Glutamatergic neuron (in vitro differentiated cells): ENCODE measurements at places on chromosomes 4 and X. TPM values are rescaled to one million over a fixed set of nuclear protein-coding genes. Genes with fewer than 3 reads are reported as not detected.
A peak's percentile ranks its signal among the peaks of the same experiment; 100 is the strongest.

The UGT2B11 gene
- not detected for total RNA-seq

DNA sequence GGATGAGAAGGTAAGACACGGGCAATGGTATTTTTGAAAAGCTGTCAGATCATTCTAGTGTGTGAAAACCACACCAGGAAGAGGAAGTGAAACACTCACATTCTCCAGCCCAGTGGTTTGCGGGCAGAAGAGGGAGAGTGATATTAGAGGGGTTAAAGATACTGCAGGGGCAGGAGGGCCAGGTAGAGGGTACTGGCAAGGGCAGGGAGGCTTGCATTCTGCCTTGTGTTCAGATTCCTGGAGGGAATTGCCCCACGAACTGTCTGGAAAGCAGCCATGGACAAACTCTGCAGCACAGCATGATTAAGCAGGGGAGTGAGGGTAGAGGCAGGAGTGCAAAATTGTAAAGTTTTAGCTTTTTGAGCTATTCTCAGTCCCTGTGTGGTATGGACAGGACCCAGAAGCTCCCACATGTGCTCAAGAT, 30.9 kb downstream of the NIPAL1 start:
- H3K36me3 ChIP-seq = no peaks in the 10 kb centered on the region
- H3K4me3 ChIP-seq = no peak overlapping the region
- H3K4me1 ChIP-seq = no peaks in the 10 kb centered on the region
- DNase-seq = no peak

The WAS gene
- total RNA-seq = 2.6 TPM

GRCh38 chrX:46547857-46548256, 2.6 kb upstream of the ZNF674 start:
- H3K4me1 ChIP-seq = no peaks in the 10 kb centered on the region
- no peaks in the 10 kb centered on the region for H3K36me3 ChIP-seq
- H3K27ac ChIP-seq = no peak overlapping the region
- no peaks in the 10 kb centered on the region for H3K27me3 ChIP-seq

The N4BP2 gene
- total RNA-seq = 9.7 TPM

The IL13RA2 gene
- not detected for total RNA-seq

The NAP1L5 gene
- 20.9 TPM for total RNA-seq

The GAGE2A gene
- total RNA-seq = not detected

The GRIA3 gene
- 9.7 TPM for total RNA-seq

- no peak overlapping the region for H3K4me3 ChIP-seq
- no peaks in the 10 kb centered on the region for H3K36me3 ChIP-seq
- H3K27ac ChIP-seq = no peak overlapping the region
- H3K4me1 ChIP-seq = no peaks in the 10 kb centered on the region
- DNase-seq = no peak
Observed at GRCh38 chrX:19370061-19370460, 26.3 kb downstream of the PDHA1 start.

The UNC5C gene
- 41.2 TPM for total RNA-seq

DNA sequence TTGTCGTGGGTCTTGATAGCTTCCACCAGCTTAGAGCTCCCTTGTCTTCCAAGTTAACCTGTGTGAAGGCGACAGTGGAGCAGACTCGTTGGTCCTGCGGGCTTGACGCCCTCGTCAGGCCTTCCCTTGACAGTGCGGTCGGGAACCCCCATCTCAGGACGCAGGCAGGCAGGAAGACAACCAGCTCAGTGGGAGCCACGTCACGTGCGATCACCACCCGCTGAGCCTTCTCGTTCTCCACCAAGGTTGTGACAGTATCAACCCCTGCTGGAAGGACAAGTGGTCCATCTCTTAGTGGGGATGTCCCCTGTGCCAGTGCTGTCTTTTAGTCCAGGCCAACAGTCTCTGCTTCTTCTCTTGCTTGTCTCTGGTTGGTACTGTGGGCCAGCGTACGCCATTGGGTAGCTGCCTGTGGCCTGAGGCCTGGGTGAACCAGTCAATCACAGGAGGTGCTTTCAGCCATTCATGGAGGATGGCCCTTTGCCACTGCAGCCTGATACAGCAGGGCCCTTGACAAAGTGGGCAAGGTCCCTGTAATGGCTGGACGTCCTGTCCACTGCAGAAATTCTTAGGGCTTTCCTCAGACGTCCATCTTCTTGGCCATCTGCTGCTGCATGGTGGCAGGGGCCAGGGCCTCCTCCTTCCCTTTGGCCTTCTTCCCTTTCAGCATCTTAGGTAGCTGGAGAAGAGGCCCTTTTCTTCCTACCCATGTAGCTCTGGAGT, 31.4 kb downstream of the RGS12 start:
- H3K27me3 ChIP-seq = no peaks in the 10 kb centered on the region
- H3K4me3 ChIP-seq = no peak overlapping the region
- no peak for DNase-seq
- H3K27ac ChIP-seq = no peak overlapping the region
- H3K36me3 ChIP-seq = peaks cover 4% of the 10 kb centered on the region

The LRIT3 gene
- total RNA-seq = 0.12 TPM

- H3K36me3 ChIP-seq = no peaks in the 10 kb centered on the region
- no peaks in the 10 kb centered on the region for H3K27me3 ChIP-seq
- H3K4me3 ChIP-seq = no peak overlapping the region
- H3K4me1 ChIP-seq = no peaks in the 10 kb centered on the region
- DNase-seq = no peak
- H3K27ac ChIP-seq = no peak overlapping the region
Observed at GRCh38 chr4:167613381-167613780, 379.1 kb upstream of the SPOCK3 start.

GRCh38 chr4:133996431-133997121, 205.0 kb downstream of the PABPC4L start:
- no peak overlapping the region for H3K27ac ChIP-seq
- H3K27me3 ChIP-seq = no peaks in the 10 kb centered on the region
- peaks cover 4% of the 10 kb centered on the region for H3K36me3 ChIP-seq
- no peak for DNase-seq
- no peak overlapping the region for H3K4me3 ChIP-seq

The FHIP1A gene
- 2.4 TPM for total RNA-seq

DNA sequence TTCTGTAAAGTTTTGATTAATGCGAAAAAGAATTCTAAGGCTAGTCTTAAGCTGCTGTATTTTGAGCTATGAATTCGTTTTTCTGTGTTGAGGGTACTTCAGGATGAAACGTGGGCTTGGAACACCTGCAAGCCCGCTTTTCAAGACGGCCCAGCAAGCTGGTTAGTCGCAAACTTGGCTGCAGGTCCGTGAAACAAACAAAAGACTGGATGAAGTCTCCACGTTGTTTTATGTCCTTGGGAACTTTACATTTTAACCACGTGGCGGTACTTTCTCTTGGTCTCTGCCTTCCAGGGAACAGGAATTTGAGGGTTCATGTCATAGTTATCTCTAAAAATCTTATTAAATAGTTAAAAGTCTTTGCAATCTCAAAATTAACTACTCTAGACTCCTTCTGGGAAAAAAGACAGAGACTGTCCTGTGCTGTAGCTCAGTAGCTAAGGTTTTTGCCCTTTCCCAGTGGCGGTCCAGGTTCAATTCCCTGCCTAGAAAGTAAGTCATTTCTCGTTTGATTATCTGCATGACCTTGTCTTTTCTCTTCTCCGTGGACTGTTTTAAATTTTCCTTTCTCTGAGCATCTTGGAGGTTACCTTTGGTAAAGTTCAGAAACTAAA, 21.0 kb downstream of the TENM3 start:
- DNase-seq = no peak
- H3K27ac ChIP-seq = no peak overlapping the region
- no peaks in the 10 kb centered on the region for H3K4me1 ChIP-seq
- no peaks in the 10 kb centered on the region for H3K27me3 ChIP-seq
- no peak overlapping the region for H3K4me3 ChIP-seq
- H3K36me3 ChIP-seq = peaks cover 5% of the 10 kb centered on the region

DNA sequence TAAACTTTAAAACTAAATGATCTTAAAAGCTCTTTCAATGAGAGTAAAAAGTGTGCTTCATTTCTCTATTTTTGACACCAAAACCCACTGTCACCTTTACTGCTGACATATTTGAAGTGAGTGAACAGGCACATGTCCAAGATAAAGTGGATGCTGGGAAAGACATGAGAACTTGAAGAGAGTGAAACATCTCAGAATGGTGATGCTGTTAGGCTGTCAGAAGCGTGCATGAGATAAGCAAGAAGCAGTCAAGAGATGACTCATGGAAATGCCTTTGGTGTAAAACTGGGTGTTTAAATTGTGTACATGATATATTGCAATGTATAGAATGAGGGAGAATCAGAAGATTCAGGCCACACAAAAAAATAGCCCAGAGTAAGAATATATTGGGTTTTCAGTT, 21.8 kb upstream of the GBA3 start:
- no peak overlapping the region for H3K27ac ChIP-seq
- H3K4me1 ChIP-seq = no peaks in the 10 kb centered on the region
- H3K27me3 ChIP-seq = no peaks in the 10 kb centered on the region
- DNase-seq = no peak
- H3K4me3 ChIP-seq = no peak overlapping the region

DNA sequence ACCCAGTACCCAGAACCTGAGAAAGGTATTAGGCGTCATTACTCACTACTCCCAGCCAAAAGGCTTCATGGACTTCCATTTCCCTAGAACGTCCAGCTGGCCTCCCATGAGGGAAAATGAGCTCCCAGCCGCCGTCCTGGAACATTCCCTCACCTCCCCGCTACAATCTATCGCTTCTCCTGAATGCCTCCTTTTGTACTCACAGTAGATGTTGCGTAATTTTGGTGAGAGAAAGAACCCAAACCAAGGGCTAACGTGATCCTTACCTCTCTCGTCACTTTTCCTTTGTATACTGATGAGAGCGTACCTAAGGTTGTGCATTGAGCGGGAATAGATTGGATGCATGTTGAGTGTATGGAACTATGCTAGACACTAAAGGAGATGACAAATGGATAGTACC, 161.9 kb downstream of the TENM3 start:
- H3K4me1 ChIP-seq = peaks cover 5% of the 10 kb centered on the region
- peaks cover 4% of the 10 kb centered on the region for H3K36me3 ChIP-seq
- no peak for DNase-seq
- no peak overlapping the region for H3K27ac ChIP-seq
- H3K27me3 ChIP-seq = no peaks in the 10 kb centered on the region

The AR gene
- total RNA-seq = 0.56 TPM

- H3K27me3 ChIP-seq = peaks cover 4% of the 10 kb centered on the region
- H3K4me1 ChIP-seq = no peaks in the 10 kb centered on the region
- peaks cover 45% of the 10 kb centered on the region for H3K36me3 ChIP-seq
- no peak overlapping the region for H3K27ac ChIP-seq
- no peak overlapping the region for H3K4me3 ChIP-seq
Observed at GRCh38 chrX:2284133-2284532, 216.6 kb downstream of the DHRSX start.

DNA sequence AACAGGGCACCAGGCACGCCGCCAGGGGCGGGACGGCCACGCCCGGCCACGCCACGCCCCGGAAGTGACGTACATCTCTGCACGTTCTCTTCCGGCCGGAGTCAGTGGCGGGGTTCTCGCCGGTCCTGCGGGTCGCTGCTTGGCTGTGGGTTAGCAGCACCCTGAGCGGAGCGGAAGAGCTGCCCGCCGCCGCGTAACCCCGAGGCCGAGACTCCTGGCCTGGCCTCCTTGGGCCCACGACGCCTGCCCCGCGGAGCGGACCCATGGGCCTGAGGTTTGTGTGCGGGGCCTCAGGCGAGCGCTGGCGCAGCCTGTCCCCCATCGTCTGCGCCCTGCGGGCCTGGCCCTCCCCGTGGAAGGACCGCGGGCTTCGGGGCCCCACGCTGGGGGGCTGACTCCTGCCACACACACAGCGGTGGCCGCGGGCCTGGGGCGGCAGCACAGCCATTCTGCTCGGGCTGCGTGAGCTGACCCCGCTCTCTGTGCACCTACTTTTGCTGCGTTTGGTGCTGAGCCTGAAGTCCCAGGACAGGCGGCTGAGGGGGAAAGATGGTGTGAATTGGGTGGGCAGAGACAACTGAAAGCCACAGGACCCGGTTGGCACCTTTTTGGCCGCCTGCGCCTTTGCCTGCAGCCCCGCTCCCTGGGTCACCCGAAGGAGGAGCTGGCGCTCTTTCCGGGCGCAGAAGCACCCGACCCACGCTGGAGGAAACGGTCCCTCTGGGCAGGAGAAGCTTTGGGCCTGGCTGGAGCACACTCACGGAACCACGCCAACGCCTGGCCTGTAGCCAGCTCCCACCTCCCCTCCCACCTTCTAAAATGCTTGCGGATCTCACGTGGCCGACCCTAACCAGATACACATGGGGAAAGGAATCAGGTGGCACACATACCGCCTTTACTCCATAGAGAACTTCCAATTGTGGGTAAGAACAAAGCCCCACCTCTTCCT, 28.1 kb downstream of the NOP14 start:
- peak; percentile 98 for DNase-seq
- H3K27me3 ChIP-seq = peaks cover 4% of the 10 kb centered on the region
- no peaks in the 10 kb centered on the region for H3K36me3 ChIP-seq
- peak overlapping the region; percentile 84 for H3K4me3 ChIP-seq

DNA sequence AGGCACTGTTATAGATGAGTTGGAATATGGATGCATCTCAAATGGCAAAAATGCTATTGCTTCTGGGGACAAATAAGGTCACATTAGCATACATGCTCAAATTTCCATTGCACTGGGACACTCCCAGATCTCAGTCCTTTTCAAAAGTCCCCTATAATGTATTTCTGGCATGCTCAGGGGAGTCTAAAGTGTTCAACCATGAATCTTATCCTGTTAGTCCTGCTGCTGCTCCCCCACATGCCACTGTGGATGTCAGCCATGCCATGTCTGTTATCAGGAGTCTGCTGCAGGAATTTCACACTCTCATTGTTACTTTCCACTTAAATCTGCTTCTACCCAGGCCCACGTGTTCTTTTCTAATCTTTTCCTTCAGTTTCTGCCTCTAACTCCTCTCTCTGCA, 1000.6 kb downstream of the CCSER1 start:
- DNase-seq = no peak
- peak overlapping the region; percentile 60 for H3K27ac ChIP-seq
- no peaks in the 10 kb centered on the region for H3K36me3 ChIP-seq
